GM19239 (cell line): ENCODE measurements at places on chromosomes 2 and 18.

GRCh38 chr2:112807233-112807807 is 23.0 kb upstream of the IL1A start:
- no peak for DNase-seq

DNA sequence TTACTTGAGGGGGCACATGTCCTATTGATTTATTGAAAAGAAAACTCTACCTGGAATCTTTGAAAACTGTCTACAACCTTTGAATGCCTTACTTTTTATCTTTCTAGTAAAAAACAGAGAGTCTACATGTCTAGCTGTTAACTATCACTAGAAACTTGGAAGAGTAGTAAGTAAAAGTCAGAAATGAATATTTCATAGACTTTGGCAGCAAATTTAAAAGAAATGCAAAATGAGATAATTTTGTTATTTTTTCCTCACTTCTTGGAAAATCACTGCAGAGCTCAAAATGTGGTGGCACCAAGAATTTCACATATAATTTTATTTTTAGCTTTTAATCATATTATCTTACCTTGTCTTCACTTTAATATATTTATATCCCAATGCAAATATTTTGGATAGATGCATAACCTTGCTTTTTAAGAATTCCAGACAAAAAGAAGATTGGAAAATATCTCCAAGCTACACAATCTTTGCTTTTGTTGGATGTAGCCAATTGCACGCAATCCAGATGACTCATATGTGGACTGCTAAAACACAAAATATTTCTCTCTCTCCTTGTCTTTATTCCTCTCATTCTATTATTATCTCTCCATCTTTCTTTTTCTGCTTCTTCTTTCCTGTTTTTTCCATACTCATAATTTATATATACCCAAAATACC is 92.2 kb upstream of the DSEL start:
- no peak for DNase-seq

- DNase-seq = no peak
These were observed 92.3 kb downstream of the KLF7 start for GRCh38 chr2:207073412-207073800.

- DNase-seq = no peak
These were observed 121.2 kb upstream of the CXCR4 start for GRCh38 chr2:136239079-136239685.

DNA sequence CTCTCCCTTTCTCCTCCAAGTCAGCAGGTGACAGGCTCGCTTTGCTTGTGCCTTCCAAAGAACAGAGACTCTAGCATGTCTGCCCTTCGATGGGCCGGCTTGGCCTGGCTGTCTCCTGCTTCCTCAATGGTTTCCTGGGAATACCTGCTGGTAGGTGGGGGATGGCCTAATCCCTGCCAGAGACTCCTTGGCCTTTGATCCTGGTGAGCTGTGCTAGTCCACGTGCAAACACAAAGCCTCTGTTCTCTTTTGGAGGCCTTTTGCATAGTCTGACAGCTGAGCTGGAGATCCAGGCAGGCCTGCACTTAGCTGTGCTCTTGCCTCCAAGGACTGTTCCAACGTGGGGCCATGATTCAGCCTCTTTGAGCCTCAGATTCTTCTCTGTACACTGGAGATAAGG is 67.6 kb downstream of the ARL4C start:
- no peak for DNase-seq

DNA sequence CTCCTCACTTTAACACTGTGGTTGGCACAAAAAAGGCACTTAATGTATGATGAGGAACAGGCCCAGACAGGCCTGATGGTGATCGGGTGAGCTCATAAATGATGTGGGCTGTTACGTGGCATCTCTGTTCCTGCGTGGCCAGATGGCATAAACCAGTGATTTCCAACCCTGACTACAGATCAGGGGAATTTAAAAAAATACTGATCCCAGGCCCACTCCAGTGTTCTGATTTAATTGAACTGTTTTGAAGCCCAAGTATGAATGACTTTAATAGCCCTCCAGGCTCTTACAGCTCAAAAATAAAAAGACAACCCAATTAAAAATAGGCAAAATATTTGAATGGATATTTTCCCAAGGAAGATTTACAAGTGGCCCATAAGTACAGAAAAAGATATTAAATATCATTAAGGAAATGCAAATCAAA is 48.2 kb downstream of the LIPG start:
- DNase-seq = no peak

DNA sequence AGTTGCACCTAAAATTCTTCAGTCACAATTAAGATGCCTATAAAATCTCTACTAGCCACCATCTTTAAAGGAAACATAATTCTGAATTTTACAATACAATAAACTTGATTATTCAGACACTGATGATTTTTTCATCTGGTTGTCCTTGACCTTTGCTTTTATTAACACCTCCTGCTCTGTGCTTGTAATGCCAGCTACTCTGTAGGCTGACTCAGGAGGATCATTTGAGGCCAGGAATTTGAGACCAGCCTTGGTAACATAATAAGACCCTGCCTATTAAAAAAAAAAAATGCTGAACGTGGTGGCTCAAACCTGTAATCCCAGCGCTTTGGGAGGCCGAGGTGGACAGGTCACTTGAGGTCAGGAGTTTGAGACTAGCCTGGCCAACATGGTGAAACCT is 38.3 kb downstream of the HAT1 start:
- DNase-seq = no peak

DNA sequence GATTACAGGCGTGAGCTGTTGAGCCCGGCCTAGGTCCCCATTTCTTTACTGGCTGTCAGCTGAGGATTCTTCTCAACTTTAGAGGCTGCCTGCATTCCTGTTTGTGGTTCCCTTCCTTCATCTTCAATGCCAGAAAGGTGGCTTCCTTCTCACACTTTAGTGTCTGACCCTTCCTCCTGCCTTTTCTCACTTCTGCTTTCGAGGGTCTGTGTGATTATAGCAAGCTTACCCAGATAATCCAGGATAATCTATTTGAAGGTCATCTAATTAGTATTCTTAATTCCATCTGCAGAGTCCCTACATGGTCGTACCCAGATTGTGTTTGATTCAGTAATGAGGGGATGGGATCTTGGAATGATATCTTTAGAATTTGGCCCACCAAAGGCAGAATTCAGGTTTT is 157.4 kb downstream of the TANC1 start:
- DNase-seq = no peak

GRCh38 chr2:172993139-172993538 is 82.5 kb upstream of the MAP3K20 start:
- no peak for DNase-seq

- no peak for DNase-seq
These were observed 15.4 kb upstream of the RAB27B start for GRCh38 chr18:54812885-54813284.

DNA sequence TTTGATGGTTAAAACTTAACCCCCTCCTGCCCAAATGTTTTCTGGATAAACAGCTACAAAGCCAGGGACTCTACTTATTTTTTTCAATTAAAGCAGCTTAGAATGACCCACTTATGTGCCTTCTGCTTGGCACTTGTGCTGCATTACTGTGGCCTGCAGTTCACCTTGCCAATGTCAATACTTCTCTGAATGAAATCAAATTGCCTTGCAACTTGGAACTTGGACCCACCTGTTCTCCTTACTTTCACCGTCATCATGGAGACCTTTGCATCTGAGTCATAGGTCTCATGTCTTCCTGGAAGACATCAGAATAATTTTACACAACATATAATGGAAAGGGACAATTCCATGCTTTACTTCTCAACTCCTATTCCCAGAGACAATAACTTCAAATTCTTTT is 92.1 kb upstream of the FHL2 start:
- DNase-seq = no peak

DNA sequence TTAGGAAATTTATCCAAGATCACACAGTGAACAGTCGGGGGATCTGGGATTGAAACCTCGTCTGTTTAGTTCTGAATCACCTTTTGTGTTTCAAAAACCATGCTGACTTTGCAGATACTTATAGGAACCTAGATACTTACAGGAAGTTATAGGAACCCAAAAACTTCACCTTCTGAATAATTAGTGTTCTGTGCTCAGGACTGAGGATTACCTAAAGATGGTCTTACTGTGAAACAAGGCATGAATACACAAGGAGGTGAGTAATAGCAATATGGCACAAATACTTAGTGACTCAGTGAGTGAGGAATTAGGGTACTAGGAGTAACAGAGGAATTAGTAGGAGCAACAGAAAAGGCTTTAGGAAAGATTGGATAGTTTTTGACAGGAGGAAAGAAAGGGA is 145.5 kb downstream of the LRATD1 start:
- DNase-seq = no peak
